Cardiac muscle cell (in vitro differentiated cells and primary cell): ENCODE measurements at places on chromosomes 11 and 22. TPM values are rescaled to one million over a fixed set of nuclear protein-coding genes. Genes with fewer than 3 reads are reported as not detected.

Gene TRPM5
- 0.14 and 0.66 TPM in 2 replicates for total RNA-seq

Gene CRYAB
- 15.3 and 48.6 TPM in 2 replicates for total RNA-seq

Gene RBM14
- 74.6 and 90.6 TPM in 2 replicates for total RNA-seq

GRCh38 chr11:19970944-19971343 lies 189.3 kb downstream of the DBX1 start:
- H3K36me3 ChIP-seq: no peaks in the 10 kb centered on the region
- no peak for DNase-seq
- H3K4me1 ChIP-seq: peaks cover 21% of the 10 kb centered on the region
- H3K4me3 ChIP-seq: no peak overlapping the region
- no peaks in the 10 kb centered on the region for H3K27me3 ChIP-seq
- no peak overlapping the region for H3K27ac ChIP-seq

- H3K4me1 ChIP-seq: no peaks in the 10 kb centered on the region
- H3K36me3 ChIP-seq: no peaks in the 10 kb centered on the region
- no peak overlapping the region for H3K27ac ChIP-seq
- no peak overlapping the region for H3K4me3 ChIP-seq
These were observed 77.4 kb downstream of the FBLN1 start for GRCh38 chr22:45579806-45580725.

Gene GDPD4
- total RNA-seq: not detected in 2 replicates

GRCh38 chr22:42145175-42145574 lies 14.6 kb upstream of the CYP2D6 start:
- H3K4me3 ChIP-seq: no peak overlapping the region
- H3K4me1 ChIP-seq: no peaks in the 10 kb centered on the region
- no peaks in the 10 kb centered on the region for H3K36me3 ChIP-seq
- H3K27me3 ChIP-seq: no peaks in the 10 kb centered on the region
- DNase-seq: no peak

DNA sequence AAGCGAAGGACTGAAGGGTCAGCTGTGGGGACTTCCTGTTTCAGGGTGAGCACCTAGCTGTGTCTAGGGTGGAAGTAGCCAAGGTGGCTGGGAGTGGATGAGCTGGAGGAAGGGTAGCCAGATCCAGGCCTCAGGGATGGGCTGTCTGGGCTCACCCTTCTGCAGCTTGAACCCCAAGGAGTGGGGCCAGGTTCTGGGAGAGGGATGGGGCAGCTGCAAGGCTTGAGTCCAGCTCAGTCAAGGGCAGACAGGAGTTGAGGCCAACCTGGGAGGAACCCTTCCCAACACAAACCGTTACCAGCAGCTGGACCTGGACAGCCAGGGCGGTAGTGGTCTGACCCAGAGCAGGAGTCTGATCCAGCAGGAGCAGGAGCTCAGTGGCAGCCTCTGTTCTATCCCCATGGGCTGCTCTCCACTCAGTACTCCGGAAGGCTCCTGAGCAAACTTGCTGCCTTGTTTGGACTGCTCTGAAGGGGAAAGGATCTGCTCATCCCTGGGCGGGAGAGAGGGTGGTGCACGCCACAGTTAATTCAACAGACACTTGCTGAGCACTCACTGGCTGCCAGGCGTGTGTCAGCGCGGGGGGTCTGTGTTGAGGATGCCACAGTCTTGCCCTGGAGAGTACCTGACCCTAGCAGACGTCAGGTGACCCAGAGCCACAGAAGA lies 53.8 kb upstream of the THY1 start:
- no peak overlapping the region for H3K27ac ChIP-seq
- H3K4me1 ChIP-seq: peaks cover 8% of the 10 kb centered on the region
- no peak overlapping the region for H3K4me3 ChIP-seq
- H3K27me3 ChIP-seq: peaks cover 8% of the 10 kb centered on the region
- H3K36me3 ChIP-seq: no peaks in the 10 kb centered on the region
- DNase-seq: no peak

DNA sequence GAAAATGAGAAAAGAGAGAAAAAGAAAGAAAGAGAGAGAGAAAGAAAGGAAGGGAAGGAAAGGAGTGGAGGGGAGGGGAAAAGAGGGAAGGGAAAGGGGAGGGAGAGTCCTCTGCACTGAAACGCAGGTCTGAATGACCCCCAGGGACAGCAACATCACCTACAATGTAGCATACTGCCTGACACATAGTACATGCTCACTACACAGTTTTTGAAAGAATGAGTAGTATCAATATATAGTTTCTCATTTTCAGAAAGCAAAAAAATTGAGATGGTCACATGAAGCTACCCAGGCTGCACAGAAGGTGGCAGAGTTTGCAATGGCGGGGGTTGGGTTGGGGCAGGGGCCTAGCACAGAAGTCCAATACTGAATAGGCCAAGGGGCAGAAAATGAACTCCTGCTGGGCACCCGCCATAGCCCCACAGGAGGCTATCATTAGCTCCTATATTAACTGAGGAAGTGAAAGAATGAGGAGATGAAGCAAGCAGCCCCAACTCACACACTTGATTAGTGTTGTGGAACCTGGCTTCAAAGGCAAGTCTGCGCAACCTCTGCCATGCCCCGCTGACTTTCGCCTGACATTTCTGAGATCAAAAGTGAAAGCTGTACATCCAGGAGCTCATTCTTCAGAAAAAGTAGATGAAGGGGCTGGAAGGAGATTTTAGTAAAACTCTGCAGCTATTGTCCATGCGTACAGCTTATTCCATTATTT lies 241.2 kb upstream of the SYN3 start:
- no peak overlapping the region for H3K27ac ChIP-seq
- H3K4me1 ChIP-seq: peaks cover 6% of the 10 kb centered on the region
- H3K4me3 ChIP-seq: no peak overlapping the region
